Forelimb muscle (tissue), 1 donor: ENCODE measurements at places on chromosomes 11 and 22.
A peak's percentile ranks its signal among the peaks of the same experiment; 100 is the strongest.

DNA sequence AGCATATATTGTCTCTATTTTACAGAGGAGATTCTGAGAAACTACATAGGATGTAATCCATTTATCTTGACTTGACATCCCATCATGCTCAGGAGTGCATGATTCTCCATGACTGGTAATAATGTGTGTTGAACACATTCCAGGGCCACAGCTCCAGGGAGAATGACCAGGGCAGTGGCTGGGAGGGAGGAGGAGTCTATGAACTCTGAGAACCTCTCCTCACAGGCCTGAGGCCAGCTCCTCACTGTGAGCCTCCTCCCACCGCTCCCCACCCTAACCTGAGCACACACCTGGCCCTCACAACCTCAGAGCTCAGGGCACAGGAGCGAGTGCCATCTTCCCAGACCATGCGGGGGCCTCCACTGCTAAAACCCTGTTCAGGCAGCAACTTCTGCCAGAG is 8.0 kb upstream of the ACRV1 start:
- DNase-seq, result no peak

GRCh38 chr11:27717801-27718229 is 17.6 kb upstream of the BDNF start:
- DNase-seq, result no peak

DNA sequence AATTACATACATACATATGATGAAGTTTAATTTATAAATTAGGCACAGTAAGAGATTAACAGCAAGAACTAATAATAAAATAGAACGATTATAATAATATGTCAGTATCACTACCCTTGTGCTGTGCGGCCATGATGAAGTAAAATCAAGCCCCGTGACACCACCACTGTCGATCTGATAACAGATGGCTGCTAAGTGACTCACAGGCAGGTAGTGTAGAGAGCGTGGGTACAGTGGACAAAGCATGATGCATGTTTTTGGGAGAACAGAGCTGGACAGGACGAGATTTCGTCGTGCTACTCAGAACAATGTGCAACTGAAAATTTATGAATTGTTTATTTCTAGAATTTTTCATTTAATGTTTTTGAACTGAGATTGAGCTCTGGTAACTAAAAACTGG is 108.4 kb upstream of the TIMP3 start:
- DNase-seq, result no peak

DNA sequence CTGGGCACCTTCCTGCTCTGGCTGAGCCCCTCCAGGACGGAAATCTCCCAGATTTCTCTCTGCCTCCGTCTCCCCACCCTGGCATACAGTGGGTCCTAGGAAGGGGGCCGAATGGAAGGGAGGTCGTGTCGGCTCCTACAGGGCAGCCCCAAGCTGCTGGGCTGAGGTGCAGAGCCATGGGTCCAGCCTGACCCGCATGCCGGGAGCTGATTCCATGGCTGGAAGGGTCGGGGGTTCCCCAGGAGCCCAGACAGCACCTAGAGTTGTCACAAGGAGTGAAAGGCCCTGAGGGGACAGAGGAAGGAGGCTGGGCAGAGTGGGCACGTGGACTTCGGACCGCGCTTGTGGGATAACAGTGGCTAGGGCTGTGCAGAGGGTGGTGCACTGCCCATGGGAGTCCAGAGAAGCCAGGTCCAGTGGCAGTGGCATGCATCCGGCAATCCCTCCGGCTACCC is 16.5 kb downstream of the CCND1 start:
- no peak for DNase-seq

- DNase-seq, result no peak
Observed at GRCh38 chr22:29580200-29580810, 608 bp downstream of the NIPSNAP1 start.

- no peak for DNase-seq
Observed at GRCh38 chr11:28400331-28401100, 292.3 kb downstream of the METTL15 start.

- no peak for DNase-seq
Observed at GRCh38 chr11:95961758-95962157, 37.9 kb upstream of the MTMR2 start.

GRCh38 chr11:4826425-4826824 is 5.3 kb downstream of the OR51F2 start:
- no peak for DNase-seq

- no peak for DNase-seq
Observed at GRCh38 chr11:131616481-131617140, 246.2 kb downstream of the NTM start.

DNA sequence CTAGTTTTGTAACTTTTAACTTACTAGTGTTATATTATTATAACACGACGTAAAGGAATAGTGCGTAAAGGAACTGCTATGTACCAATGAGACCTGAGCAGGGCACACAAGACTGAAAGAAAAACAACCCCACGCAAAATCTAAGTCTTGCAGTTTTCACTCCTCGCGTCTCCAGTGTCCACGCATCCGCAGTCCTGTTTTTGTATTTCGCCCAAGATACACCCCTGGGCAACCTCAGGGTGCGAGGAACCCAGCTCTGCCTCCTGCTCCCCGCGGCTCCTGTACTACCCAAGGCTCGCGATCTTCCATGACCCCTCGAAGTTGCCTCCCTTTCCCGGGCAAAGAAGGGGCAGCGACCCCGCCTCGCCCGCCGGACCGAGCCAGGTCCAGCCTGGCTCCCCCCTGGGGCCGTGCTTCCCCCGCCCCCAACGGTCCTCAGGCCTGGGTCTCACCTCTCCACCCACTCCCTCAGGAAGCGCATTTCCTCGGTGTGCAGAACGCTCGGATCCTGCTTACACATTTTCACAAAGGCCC is 393 bp downstream of the ST13 start:
- DNase-seq, result no peak

DNA sequence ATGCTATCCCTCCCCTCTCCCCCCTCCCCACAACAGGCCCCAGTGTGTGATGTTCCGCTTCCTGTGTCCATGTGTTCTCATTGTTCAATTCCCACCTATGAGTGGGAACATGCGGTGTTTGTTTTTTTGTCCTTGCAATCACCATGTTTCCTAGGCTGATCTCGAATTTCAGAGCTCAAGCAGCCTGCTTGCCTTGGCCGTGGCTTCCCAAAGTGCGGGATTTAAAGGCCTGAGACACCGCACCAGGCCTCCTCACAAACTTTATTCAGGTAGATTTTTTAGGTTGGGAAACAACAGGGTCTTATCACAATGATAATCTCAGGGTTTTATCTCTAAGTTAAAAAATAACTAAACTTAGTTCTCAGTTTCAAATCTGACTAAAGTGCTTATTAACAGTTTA is 125.4 kb downstream of the LUZP2 start:
- DNase-seq, result no peak

DNA sequence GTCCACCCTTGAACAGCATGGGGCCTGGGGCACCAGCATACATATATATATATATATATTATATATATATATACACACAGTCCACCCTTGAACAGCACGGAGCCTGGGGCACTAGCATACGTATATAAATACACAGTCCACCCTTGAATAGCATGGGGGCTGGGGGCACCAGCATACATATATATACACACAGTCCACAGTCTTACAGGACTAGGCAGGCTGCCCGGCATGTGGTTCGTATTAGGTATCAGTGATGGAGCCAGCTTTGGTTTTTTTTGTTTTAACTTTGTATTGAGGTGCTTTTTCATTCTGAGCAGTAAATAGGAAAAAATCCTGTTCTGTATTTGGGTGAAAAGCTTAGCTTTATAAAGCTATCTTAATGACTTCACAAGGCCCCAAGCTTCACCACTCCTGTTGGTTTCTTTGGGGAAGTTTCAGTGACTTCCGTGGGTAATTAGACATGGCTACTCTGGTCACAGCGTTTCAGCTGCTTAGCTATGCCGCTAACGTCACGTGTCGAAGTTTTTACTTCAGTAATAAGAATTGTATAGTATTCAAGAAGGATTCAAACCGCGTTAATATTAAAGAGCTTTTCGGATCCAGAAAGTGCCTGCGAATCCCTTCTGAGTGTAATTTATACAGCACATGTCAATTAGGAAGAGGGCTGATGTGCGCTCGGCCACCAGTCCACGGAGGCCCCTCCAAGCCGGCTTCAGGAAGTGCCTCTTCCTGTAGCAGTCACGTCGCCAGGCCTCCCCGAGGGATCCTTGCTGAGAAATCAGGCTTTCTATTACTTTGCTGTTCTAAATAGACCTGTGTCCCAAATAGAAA is 179.7 kb downstream of the TBC1D22A start:
- peak; percentile 39 for DNase-seq

DNA sequence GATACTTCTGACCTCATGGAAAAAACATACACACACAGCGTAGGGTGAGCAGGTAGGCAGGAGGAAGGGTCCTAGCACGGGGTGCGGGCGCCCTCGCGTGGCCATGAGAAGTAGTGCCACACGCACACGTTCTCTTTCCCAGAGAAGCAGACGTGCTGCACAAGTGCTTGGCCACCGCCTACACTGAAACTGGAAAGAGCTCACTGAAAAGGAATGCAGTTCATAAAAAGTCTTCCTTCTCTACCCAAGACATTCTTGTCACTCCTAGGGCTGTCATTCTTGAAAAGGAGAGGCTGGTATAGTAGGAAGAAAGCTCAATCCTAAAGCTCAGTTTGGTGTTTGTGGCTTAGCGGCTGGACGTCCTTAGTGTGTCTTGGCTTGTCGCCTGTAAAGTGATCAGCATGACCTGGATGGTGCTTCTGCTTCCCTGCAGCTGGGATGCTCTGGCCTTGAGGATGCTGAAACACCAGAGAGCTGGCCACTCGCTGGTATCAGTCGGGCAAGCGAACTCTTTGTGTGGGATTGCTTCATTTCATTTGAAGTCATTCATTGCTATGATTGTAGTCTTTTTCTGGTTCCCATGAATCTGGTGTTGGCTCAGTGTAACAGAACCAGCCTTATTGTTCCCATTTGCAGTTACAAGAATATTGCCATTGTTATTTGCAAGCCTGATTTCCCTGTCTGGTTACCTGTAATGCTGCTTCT is 303.8 kb downstream of the NTM start:
- DNase-seq, result peak; percentile 28

DNA sequence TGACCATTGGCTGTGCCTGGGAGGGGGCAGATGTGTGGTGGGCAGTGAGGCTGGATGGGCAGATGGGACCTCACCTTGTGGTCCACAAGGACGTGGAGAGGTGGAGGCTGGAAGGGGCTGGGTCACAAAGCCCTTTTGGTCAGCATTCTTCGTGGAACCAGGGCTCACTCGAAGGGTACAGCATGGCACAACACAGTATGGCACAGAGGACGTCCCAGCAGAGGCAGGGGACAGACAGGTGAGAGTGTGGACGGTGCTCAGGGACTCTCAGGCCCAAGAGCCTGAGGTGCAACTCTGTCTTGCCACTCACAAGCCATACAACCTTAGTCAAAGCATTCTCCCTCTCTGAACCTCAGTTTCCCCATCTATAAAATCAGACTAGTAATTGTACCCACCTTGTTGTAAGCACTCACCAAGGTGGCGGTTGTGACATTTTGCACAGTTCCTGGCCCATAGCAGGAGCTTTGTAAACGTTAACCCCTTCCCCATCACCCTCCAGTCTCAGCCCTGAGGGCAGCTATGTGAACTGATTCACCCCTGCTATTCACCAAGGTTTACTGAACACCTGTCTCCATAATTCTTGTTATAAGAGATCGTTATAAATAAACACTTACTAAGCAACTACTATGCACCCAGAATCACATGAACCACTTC is 11.6 kb upstream of the TSKU start:
- DNase-seq, result no peak

GRCh38 chr22:26897384-26897783 is 240.0 kb downstream of the MIAT start:
- DNase-seq, result no peak

DNA sequence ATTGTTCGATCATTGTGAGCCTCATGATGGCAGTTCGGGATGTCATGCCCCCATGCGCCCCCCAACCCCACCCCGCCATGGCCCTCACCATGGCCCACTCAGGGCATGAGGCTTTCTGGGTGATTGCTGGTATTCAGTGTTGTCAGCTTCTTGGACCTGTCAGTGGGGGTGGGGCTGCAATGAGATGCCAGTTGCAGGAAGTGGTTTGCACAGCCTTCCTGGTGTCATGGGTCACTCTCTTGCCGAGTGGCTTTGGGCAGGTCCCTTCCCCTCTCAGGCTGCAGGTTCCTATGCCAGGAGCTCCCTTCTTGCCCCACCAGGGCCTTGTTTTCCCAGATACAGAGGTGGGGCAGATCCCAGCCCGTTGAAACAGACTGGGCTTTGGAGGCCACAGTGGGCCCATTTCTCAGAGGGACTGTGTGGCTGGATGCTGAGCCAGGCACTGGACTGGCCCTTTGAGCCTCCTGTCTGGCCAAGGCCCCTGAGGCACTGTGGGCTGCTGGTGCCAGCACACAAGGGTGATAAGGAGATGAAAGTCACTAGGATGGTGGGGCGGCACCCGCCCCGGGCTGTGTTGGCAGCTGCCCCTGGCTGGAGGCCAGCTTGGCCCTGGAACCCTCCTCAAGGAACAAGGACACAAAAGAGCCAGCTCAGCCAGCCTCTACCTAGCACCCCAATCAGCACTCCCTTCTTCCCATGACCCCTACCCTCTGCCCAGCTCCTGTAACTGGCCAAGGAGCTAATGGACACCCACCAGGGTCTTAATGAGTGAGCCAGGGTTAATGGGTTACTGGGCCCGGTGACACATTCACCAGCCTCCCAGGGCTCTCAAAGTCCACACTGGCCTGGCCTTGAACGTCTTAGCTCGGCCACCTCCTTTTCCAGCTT is 1.5 kb upstream of the GGT1 start:
- no peak for DNase-seq

GRCh38 chr22:20228055-20228938 is 39.8 kb downstream of the RTN4R start:
- DNase-seq, result no peak

- no peak for DNase-seq
Observed at GRCh38 chr11:33642461-33643166, 58.0 kb downstream of the C11orf91 start.

DNA sequence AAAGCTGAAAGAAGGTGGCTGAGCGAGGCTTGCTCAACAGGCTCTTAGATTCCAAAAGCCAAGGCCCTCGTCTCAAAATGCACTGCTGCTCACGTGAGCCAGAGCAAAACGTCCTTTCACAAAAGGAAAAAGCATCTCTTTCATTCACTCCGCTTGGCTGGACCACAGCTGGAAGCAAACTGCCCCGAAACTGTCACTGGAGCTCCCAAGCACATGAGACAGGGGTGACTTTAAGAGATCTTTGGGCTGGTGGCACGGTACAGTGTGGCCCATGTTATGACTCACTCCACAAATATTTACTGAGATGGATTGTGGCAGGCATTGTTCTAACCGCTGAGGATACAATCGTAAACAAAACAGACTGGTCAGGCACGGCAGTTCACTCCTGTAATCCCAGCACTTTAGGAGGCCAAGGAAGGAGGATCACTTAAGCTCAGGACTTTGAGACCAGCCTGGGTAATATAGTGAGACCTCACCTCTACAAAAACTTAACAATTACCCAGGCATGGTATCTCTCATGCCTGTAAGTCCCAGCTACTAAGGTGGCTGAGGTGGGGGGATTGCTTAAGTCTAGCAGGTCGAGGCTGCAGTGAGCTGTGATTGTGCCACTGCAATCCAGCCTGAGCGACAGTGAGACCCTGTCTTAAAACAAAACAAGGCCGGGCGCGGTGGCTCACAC is 3.6 kb downstream of the PLA2G6 start:
- no peak for DNase-seq

GRCh38 chr11:3666023-3666530 is 5.1 kb downstream of the CHRNA10 start:
- no peak for DNase-seq

GRCh38 chr11:77179048-77179447 is 51.0 kb downstream of the MYO7A start:
- DNase-seq, result no peak
